ENCODE measurements at places on chromosomes 7 and 10.

DNA sequence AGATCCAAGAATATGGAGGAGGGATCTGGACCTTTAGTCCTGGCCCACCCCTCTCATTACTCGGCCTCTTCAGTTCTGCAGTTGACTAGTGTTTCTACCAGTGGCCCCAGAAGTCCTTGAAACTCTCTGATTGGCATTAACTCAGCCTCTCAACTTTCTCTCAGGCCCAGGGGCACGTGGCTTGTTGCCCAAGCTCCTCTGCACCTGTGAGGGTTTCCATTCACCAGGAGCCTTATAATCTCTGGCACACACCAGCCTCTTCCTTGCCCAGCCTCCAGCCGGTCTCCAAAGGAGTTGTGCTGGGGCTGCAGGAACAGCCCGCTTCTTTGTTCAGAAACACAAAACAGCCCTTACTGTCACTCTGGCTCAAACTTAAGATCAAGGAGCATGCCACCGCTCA is 47.6 kb upstream of the ZPBP start:
- no peak for DNase-seq

GRCh38 chr10:118028619-118029018 is 18.1 kb downstream of the RAB11FIP2 start:
- no peak for DNase-seq

- DNase-seq = no peak
Observed at GRCh38 chr10:112424651-112425050, 22.1 kb downstream of the ZDHHC6 start.

DNA sequence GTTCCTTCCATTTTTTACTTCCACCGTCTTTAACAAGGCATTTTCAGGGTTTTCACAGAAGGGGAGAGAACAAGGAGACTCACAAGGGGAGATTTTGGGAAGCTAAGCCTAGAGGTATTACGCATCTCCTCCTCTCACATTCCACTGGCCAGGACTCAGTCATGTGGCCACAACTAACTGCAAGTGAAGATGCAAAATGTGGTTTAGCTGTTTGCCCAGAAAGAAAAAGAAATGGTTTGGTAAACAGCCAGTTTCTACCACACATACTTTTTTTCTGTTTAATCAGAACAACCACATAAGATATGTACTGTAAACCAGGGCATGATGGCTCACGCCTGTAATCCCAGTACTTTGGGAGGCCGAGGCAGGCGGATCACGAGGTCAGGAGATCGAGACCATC is 21.4 kb upstream of the HELLS start:
- DNase-seq = no peak

- no peak for DNase-seq
Observed at GRCh38 chr7:135385209-135385608, 124.7 kb downstream of the CNOT4 start.

All from activated gamma-delta T cell treated with anti-CD3 and anti-CD28 coated beads, Interleukin-2, amount 50 U/mL, for 16 hours (primary cell).